ENCODE measurements at places on chromosomes 6 and 20.
A peak's percentile ranks its signal among the peaks of the same experiment; 100 is the strongest.

DNA sequence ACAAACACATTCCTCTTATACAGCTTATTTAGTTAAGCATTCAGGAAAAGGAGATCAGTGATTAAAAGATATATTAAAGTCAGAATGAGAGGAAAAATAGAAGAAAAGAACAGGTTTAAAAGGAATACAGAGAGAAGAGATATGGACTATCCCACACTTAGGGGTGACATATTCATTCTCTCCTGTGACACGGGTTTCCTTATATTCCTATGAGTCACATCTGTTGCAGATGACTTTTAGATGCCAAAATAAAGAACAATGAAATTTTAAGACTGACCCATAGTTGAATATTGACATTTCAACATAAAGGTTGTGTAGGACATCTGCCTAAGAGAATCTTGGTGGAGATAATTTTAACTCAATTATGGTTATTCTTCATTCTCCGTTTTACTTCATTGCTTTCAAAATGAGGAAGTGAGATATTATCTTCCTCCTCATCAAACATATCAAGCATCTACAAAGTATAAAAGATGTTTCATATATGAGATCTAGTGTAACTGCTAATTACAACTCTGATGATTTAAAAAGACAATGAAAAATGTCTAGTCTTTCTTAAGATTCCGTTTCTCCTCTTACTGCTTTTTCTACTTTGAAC lies 1336.7 kb upstream of the CITED2 start:
- no peak for DNase-seq

- no peak for DNase-seq
These were observed 7.8 kb upstream of the PNISR start for GRCh38 chr6:99432877-99433276.

- no peak for DNase-seq
These were observed 63.3 kb downstream of the SMLR1 start for GRCh38 chr6:130890521-130890971.

DNA sequence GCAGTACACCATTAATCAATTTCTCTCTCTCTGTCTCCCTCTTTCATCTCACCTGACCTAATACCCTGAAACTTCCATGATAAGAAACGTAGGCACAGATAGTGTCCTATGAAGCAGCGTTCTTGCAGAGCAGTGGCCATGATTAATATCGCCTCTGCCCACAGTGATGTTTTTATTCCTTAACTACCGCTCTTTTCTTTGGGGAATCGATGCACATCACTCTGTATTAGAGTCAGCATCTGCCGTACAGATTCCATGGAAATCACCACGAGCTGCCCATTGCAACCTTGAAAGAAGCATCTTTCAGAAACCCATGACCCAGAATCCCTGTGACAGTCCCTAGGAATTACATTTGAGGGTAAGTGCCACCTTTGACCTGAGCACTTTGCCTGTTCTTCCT lies 152.0 kb upstream of the ECI2 start:
- DNase-seq, result no peak

GRCh38 chr20:61697666-61698597 lies 367.7 kb downstream of the TAF4 start:
- no peak for DNase-seq

- no peak for DNase-seq
These were observed 94.5 kb downstream of the PREX1 start for GRCh38 chr20:48733296-48733790.

DNA sequence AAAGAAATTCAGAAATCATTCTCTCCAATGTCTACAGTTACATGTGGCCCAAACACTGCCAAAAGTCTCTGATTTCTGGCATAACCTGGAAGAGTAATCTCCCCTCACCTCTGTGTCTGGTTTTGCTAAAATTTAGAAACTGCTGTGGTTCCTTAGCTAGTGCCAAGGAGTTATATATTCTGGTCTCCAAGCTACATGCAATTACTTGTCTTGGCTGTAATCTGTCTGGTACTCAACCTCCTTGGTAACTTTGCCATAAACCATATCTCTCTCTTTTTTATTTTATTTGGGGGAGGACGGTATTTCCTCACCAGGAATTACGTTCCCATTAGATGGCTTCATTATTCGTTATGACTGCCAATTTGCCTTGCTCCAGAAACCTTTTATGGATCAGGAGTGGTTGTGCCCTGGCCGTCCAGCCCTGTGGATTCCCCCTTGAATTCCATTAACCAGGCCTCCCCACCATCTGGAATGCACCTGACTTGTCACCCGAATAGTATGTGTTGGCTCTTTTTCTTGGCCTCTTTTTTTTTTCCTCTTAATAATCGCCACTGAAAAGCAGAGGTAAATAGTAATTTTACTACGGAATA lies 400.0 kb downstream of the CD83 start:
- DNase-seq, result no peak

GRCh38 chr20:10060226-10060625 lies 25.4 kb downstream of the ANKEF1 start:
- no peak for DNase-seq

GRCh38 chr20:35360033-35360432 lies 51.7 kb downstream of the UQCC1 start:
- DNase-seq, result no peak

- no peak for DNase-seq
These were observed 148.2 kb downstream of the TRIM27 start for GRCh38 chr6:28775405-28776129.

DNA sequence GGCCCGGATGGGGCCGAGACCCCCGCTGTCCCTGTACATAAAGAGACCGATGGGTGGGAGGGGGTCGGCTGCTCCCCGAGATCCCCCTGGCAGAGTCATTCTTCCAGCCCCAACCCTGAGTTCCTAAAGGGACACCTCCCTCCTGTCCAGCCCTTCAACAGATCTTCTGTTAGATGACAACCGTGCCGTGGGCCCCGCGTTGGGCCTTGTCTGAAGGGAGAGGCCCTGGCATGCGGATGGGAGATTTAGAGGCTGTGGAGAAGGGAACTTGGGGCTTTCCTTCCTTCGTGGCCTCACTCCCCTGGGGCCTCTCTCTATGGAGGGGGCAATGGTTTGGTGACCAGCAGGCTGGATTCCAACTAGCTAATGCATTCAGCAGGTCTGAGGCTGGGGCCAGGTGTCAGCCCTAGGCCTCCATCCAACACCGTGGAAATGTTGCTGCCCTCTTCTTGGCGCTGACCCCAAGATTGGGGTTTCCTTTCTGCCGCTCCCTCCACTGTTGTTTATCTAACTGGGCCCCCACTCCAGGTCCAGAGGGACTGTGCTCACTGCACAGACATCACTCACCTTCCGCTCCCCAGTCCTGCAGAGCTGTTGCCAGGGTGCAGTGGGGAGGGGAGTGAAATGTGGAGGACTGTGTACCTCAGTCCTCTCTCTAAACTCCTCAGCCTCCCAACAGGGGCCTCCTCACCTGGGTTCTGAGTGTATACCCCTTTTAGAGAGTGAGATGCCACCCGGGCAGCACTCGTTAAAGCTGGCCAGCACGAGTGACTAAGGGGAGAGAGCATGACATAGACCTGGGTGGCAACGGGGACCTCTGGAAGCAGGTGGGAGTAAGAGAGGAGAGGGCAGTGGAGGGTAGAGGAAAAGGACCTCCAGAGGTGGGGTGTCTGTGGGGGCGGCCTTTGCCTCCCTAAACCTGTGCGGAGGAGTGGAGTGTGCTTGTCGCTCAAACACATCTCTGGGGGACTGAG lies 6.7 kb downstream of the TMEM151B start:
- no peak for DNase-seq

DNA sequence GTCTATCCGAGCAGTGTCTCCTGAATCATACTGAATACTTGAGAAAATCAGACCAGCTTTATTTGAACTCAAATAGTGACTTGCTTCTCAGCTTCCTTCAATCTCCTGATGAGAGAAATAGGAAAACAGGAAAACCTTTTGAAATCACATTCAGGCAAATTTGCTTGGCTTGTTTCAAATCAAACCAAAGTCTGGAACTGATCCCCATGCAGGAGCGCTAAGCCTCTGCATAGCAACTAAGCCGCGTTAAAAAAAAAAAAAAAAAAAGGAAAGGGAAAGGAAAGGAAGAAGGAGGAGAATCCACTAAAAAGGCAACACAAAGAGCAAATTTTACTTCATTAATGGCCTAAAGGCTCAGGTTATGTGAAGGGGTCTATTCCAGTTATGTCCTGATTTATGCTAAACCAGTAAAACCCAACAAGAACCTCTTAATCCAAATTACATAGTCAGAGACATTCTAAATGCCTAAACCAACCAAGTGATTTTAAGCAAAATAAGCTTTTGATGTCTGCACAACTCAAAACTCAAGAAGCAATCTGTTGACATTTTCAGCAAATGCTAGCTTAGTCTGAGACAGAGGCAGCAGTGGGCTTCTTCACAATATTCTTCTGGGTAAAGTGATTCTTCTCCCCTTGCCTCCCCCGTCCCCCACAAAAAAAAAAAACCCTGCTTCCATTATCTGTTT lies 112.5 kb downstream of the SOBP start:
- DNase-seq, result no peak

DNA sequence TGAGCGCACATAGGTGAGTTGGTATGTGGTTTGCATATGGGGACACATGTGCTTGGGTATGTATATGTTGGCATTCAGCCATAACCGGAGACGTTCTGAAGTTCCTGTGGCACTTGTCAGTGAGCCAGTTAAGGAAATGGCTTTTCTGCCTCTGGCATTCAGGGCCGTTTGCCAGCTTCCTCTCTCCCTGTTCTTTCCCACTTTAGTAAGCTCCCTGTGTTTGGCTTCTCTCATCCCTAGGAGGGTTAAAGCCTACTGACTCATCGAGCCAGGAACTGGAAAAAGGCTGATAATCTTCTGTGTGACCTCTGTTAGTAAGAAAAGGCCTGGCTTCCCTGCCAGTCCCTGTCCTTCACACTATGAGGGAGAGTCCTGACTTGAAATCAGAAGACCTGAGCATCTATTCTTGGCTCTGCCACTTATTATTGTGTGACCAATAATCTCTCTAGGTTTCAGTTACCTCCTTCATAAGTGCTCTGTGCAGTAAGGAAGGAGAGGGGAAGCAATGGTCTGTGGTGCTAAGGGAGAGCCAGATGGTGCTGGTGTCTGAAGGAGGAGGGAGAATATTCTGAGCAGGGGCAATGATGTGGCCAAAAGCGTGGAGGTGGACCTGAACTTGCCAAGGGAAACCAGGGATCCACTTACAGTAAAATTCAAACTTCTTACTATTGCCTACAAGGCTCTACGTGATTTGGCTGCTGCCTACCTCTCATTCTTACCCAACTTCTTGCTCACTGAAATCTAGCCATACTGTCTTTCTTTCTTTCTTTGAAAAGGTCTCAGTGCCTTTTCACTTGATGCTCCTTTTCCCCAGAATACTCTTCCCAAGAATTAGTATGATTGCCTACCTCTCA lies 31.4 kb downstream of the ACSS2 start:
- peak; percentile 59 for DNase-seq

DNA sequence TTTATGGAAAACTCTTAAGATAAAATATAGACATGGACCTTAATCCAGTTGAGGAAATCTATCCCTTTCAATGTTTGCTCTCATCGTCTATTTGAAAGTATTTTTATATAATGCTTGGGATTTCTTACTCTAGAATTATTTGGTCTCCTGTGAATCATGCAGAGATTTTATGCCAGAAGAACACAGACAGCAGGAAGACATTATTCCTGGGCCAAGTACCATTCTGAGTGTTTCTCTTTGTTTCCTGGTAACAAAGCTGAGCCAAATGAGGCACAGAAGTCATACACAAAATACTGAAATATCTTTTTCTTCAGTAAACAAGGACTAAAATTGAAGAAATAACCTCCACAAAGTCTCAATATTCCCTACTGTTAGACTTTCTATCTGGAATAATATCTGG lies 538.2 kb upstream of the EYS start:
- DNase-seq, result no peak

GRCh38 chr6:143236151-143236798 lies 175.6 kb downstream of the AIG1 start:
- DNase-seq, result no peak

GRCh38 chr6:97123112-97123511 lies 159.9 kb downstream of the MMS22L start:
- no peak for DNase-seq

- DNase-seq, result no peak
These were observed 202.5 kb upstream of the ASCC3 start for GRCh38 chr6:101083533-101084175.

DNA sequence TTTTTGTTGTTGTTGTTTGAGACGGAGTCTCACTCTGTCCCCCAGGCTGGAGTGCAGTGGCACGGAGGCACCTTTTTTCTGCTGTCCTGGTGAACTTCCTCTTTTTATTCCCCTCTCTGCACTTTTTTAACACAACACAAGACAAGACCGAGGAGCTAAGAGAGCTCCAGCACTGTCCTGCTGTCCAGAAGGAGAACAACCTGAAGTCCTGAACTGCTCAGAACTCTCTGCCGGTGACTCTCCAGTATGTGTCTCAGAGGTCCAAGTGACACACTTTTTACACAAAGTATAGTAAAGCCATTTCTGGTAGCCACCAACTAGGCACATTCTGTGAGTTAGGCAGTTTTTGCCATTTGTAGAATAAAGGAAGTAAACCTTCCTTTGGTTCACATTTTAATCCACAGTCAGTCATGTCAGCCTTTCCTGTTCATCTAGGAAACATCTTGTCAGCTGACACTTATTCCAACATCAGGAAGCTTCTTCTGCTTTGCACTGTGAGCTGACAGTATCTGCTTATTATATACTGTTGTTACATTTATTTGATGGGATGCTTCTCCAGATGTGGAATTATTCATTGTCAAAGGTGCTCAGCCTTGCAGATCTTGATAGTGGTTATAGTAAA lies 28.1 kb upstream of the TXNDC5 start:
- peak; percentile 30 for DNase-seq

DNA sequence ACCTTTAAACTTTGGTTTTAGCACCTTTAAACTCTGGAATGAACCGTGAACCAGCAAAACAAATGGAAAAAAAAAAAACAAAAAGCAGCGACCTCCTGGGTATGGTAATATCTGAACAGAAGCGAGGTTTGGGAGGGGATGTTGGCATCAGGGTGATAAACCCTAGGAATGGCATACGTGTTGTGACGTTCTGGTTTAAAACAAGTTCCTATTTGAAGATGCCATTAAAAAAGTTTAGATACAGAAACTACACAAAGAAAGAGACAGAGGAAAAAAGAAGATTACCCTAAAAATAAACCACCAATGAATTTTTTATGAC lies 60.4 kb downstream of the ATXN1 start:
- no peak for DNase-seq

GRCh38 chr6:110532431-110532830 lies 56.0 kb upstream of the SLC22A16 start:
- DNase-seq, result no peak

DNA sequence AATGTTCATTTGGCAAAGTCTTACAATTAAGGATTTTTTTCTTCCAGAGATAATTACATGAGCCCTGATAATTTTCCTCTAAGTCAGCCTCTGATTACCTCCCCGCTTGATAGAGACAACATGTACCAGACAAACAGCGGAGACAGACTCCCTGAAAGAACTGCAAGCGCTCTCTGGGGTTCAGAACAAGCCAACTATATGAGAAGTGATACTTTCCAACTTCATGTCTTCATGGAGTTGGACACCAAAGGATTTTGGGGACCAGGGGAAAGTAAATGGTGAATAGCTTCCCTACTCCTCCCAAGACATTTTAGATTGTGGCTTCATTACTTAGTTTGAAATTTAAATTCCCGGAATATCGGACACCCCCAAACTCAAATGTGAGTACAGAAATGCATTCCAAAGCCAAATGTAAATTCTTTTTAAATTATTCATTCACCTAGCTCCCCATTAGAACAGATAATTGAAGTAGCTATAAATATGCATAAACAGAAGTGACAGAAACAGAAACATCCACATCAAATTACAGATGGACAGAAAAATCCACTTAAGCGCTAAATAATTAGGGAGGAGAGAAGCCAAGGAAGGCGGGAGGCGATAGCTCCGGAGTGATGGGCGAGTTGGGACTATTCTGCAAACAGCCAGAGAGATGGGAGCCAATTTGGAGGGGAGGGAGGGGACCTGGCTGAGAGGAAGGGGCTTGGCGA lies 129.7 kb upstream of the AKAP12 start:
- no peak for DNase-seq

GRCh38 chr6:95087394-95088097 lies 489.8 kb upstream of the MANEA start:
- DNase-seq, result no peak

Data from GF-D8 (cell line).